Activated CD8-positive, alpha-beta memory T cell treated with anti-CD3 and anti-CD28 coated beads, Interleukin-2, amount 50 U/mL, for 48 hours (primary cell): ENCODE measurements at places on chromosomes 7 and 10.
A peak's percentile ranks its signal among the peaks of the same experiment; 100 is the strongest.

GRCh38 chr7:52592698-52593097 is 442.7 kb upstream of the POM121L12 start:
- no peak for DNase-seq

GRCh38 chr7:27241189-27242056 is 1.2 kb upstream of the EVX1 start:
- DNase-seq, result no peak

GRCh38 chr10:100135486-100135885 is 50.3 kb downstream of the ERLIN1 start:
- no peak for DNase-seq

- DNase-seq, result no peak
Measured at GRCh38 chr7:47520406-47520805, 61.5 kb downstream of the TNS3 start.

GRCh38 chr7:30249316-30249715 is 35.1 kb upstream of the ZNRF2 start:
- no peak for DNase-seq

DNA sequence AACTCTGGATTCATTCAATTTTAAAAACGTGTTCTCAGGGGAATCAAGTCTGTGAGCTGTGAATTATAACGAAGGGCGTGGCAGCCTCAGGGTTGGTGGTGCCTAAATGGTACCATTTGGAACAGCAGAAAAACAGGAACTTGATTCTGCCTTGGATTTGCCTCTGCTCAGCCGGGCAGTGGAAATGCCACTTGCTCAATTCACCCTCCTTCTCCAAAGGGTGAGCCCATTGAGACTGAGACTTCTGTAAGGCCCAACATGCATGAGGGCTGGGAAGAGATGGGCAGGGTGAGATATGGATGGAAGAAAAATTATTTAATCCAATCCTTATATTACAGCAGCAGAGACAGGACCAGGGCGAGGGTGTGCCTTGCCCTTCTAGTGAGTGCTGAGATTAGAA is 107.1 kb upstream of the HABP2 start:
- no peak for DNase-seq

- DNase-seq, result no peak
Measured at GRCh38 chr7:143979359-143979758, 20.8 kb upstream of the OR6B1 start.

DNA sequence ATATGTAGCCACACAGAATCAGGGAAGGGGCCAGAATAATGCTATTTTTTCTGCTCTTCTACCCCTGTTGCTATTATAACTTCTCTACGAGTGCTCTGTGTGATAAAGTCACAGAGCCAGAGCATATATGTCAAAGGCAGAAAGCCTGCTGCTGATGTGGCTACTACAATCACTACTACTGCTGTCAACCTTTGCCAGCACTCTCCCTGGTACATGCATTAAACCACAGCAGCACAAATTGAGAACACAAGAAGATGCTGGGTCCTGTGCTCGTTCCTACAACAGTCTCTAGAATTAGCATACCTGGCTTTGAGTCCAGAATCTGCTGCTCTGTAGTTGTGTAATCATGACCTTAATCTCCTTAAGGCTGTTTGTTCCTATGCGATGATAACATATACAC is 108.6 kb downstream of the SEMA3A start:
- no peak for DNase-seq

DNA sequence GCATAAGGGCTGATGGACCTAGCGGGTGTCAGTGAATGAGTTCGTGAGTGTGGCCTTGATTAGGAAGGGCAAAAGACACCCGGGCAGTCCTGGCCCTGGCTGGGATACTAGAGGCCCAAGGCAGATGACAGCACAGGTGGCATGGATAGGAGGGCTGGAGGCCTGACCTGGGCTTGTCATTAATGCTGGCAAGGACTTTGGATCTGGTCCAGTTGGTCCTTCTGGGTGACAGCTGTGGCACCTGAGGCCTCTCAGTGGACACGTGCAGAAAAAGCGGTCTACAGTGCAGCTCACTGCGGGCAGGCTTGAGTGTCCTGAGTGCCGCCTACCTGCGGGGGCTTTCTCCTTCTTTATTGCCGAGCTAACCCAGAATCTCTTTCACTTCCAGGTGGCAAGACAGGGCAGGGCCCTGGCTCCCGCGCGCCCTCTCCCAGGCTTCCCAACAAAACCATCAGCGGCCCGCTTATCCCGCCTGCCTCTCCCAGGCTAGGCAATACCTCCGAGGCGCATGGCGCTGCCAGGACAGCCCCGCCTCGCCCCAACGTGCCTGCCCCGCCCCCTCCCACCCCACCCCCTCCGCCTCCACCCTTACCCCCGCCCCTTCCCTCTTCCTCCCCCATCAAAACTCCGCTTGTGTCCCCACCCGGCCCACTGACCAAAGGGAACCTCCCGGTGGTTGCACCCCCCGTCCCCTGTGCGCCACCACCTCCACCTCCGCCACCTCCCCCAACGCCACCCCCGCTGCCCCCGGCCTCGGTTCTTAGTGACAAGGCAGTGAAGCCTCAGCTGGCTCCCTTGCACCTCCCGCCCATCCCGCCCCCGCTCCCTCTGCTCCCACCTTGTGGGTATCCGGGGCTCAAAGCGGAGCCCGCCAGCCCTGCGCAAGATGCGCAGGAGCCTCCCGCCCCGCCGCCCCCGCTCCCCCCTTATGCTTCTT is 77.4 kb downstream of the WIPF3 start:
- DNase-seq, result no peak

DNA sequence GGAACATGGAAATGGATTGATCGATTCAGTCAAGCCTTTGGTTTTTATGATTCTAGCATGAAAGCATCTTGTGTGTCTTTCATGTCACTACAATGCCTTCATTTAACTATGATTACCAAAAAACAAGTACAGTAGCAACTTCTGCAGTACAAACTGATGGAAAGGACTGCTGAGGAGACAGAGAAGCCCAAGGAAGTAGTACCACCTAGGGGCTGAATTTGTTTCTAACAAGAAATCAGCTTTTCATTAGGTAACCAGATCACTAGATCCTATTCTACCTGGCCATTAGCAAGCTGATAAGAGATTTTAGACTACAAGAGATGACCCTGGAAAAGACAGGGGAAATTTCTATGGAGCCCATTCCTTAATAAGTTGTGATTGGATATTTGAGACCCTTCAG is 3.2 kb upstream of the IFIT1 start:
- DNase-seq, result no peak

- DNase-seq, result peak; percentile 46
Measured at GRCh38 chr10:6017781-6018354, 40.5 kb upstream of the IL15RA start.

DNA sequence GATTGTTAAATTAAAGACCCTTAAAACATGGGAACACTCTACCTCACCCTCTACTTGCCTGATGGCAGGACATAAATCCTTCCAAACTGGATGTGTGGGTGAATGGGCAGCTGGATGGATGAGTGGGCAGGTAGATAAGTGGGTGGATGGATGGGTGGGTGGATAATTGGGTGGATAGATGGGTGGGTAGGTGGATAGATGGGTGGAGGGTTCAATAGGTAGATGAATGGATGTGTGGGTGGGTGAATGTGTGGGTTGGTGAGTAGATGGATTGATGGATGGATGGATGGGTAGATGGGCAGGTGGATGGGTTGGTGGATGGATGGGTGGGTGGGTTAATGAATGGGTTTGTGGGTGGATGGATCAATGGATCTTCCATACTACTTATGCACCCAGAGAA is 18.9 kb upstream of the FFAR4 start:
- DNase-seq, result no peak

GRCh38 chr10:17576768-17577167 is 40.4 kb downstream of the HACD1 start:
- DNase-seq, result no peak

- peak; percentile 87 for DNase-seq
Measured at GRCh38 chr10:133318494-133319127, 9.9 kb downstream of the ZNF511 start.

DNA sequence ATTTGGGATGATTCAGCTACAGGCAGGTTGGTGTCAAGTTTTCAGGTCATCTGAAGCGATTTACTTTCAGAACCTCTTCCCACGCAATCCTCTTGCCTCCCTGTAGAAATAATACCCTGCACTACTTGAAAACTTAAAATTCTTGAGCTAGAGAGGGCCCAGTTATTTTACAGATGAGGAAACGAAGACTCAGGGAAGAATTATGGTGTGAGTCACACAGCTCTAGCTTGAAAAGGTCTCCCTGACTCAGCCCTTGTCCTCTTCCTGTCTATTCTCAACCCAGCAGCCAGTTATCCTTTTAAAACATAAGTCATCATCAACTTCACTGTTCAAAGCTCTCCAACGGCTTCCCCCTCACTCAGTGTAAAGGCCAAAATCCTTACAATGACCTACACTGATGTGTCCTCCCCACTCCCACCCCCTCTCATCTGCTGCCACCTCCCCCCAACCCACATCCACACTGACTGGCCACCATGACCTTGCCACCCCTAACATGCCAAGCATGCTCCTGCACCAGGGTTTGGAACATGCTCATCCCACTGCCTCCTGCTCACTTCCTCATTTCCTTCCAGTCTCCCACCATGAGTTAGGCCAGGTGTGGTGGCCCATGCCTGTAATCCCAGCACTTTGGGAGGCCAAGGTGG is 3.4 kb downstream of the DNMBP start:
- no peak for DNase-seq

GRCh38 chr7:77702968-77703472 is 6.8 kb downstream of the RSBN1L start:
- no peak for DNase-seq

DNA sequence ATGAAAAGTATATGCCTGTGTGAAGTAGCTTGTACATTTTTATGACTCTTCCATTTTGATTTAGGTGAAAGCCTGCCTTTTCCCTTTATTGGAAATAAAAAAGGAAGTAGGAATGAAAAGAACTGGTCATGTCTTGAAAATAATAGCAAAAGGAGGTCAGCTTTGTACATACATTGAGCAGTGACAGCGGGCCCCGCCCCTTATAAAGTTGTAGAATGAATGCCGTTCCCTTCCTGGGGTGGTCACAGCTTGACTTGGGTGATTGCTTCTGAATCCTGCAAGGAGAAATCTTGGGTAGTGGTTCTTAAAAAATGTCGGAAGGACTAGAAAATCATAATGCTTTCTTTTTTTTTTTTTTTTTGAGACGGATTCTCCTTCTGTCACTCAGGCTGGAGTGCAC is 31.7 kb downstream of the CAMK1D start:
- DNase-seq, result no peak

GRCh38 chr7:90972906-90973550 is 291.2 kb upstream of the FZD1 start:
- no peak for DNase-seq

DNA sequence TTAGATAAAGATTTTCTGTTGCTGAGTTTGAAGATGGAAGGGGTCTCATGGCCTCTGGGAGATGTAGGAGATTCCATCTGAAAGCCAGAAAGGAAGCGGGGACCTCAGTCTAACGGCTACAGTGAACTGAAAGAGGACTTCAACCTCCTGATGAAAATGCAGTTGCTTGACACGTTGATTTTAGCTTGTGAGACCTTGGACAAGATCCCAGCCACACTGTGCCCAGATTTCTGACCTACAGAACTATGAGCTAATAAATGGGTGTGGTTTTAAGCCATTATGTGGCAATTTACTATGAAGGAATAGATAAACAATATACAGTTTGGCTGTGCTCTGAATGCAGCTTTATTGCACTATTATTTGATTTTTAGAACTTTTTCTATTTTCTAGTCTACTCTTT is 342.3 kb upstream of the SEMA3D start:
- DNase-seq, result no peak

- DNase-seq, result no peak
Measured at GRCh38 chr10:83371696-83372490, 767.4 kb upstream of the GHITM start.

DNA sequence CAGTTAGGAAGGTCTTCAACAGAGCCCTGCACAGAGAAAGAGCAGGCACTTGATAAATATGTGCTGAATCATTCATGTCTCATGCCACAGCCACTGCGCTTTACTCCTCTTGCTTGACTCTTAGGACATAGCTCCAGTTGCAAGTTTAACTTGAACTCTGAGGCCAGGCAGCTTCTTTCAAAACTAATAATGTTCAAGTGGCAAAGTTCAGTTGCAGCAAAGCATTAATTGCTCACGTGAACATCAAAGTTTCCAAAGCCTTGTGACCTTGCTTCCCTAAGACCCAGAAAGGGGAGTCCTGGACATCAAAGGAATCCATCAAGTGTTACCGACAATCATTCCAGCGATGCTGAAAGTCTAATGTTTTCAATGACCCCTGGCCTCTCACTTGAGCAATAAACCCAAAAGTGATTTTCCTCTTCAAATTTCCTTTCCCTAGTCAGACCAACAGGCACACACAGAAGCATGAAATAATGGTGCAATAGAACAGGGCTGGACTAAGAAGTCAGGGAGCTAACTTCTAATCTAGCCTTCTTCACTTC is 21.8 kb upstream of the TECTB start:
- DNase-seq, result no peak

GRCh38 chr7:44308596-44309270 is 16.7 kb downstream of the CAMK2B start:
- peak; percentile 51 for DNase-seq

DNA sequence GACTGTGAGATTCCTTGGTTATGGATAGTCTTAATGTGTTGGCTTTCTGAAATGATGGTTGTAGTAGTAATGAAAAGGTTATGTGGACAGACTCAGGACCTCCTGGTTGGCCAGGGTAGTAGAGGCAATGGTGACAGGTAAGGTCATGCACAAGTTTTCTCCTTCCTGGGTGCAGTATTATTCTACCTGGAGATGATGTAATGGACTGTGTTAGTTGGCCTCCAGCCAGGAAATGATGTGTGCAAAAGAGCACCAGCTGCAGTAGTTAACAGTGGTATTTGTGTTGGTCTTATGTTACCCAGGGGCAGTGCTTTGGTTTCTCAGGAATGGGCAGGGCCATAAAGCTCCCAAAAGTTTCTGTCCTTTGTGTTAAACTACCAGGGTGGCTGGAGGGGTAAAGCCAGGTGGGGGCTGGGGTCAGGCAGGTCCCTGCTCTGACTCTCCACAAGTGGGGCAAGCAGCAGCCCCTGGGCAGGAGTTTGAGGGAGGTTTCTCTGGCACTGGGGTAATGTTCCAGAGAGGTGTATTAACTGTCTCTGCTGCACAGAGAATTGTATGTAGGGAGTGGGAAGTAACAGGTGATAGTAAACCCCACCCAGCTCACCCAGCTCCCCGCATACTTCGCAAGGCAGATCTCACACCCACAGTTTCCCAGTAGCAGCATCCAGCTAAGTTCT is 36.3 kb downstream of the GPR22 start:
- no peak for DNase-seq

- no peak for DNase-seq
Measured at GRCh38 chr10:50508315-50509051, 115.3 kb downstream of the SGMS1 start.

GRCh38 chr7:2882111-2882510 is 38.0 kb upstream of the GNA12 start:
- DNase-seq, result no peak
